ENCODE measurements at places on chromosomes 16 and 17. TPM values are rescaled to one million over a fixed set of nuclear protein-coding genes. Genes with fewer than 3 reads are reported as not detected.

The CAPNS2 gene
- total RNA-seq = not detected

The GDE1 gene
- 67.8 TPM for total RNA-seq

The ACAP1 gene
- total RNA-seq = 6.5 TPM

DNA sequence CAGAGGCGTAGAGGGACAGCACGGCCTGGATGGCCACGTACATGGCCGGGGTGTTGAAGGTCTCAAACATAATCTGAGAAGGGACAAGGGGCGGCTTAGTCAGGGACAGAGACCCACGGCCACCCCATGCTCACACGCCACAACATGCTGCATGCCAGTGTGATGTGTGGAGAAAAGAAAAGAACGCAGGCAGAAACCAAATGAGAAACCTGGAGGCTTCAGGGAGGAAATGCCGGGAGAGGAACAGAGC is 1.1 kb downstream of the ACTG1 start:
- peaks cover 10% of the 10 kb centered on the region for H3K36me3 ChIP-seq
- peaks cover 5% of the 10 kb centered on the region for H3K4me1 ChIP-seq
- peak overlapping the region; percentile 100 for H3K27ac ChIP-seq
- no peak for DNase-seq
- peak overlapping the region; percentile 89 for H3K4me3 ChIP-seq

- peak within 1 kb of the TSS; percentile 57 for H3K4me3 ChIP-seq
- DNase-seq = no peak
- no peaks in the 10 kb centered on the region for H3K27me3 ChIP-seq
- peaks cover 6% of the 10 kb centered on the region for H3K4me1 ChIP-seq
- H3K27ac ChIP-seq = peak within 1 kb of the TSS; percentile 87
- no peaks in the 10 kb centered on the region for H3K36me3 ChIP-seq
Observed at GRCh38 chr16:1152651-1153259, at the start of gene CACNA1H. Gene CACNA1H, plus strand, starts transcription at chr16:1153106. Its CDS starts 632 bp downstream, at chr16:1153738.

GRCh38 chr16:13453325-13453724 is 466.6 kb upstream of the ERCC4 start:
- H3K4me1 ChIP-seq = no peaks in the 10 kb centered on the region
- H3K27ac ChIP-seq = no peak overlapping the region
- H3K4me3 ChIP-seq = no peak overlapping the region
- H3K27me3 ChIP-seq = no peaks in the 10 kb centered on the region
- H3K36me3 ChIP-seq = no peaks in the 10 kb centered on the region

- no peak overlapping the region for H3K4me3 ChIP-seq
- H3K27me3 ChIP-seq = no peaks in the 10 kb centered on the region
- DNase-seq = no peak
- no peak overlapping the region for H3K27ac ChIP-seq
Observed at GRCh38 chr17:77207689-77208216, 67.0 kb downstream of the SEC14L1 start.

Measured in prostate gland (tissue), 2 donors.